ENCODE measurements at places on chromosomes 5 and 9. TPM values are rescaled to one million over a fixed set of nuclear protein-coding genes. Genes with fewer than 3 reads are reported as not detected.

DNA sequence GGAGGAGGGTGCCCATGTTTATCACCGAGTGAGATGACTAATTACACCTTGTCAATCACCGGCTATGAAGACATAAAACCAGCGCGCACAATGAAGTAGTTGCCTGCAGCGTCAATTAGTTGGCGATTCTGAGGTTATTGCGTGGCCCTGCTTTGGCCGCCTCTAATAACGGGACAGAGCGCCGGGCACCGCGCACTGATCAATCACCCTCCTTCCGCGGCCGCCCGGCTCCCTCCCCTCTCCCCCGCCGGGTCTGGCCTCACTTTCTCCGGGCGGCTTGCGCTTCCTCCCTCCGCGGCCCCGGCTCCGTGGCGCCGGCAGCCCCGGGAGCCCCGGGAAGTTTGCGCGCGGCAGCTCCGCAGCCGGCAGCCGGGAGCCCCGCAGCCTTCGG, 3.3 kb upstream of the LHX2 start:
- no peak for DNase-seq

The CCDC112 gene
- 8.6 TPM for total RNA-seq

DNA sequence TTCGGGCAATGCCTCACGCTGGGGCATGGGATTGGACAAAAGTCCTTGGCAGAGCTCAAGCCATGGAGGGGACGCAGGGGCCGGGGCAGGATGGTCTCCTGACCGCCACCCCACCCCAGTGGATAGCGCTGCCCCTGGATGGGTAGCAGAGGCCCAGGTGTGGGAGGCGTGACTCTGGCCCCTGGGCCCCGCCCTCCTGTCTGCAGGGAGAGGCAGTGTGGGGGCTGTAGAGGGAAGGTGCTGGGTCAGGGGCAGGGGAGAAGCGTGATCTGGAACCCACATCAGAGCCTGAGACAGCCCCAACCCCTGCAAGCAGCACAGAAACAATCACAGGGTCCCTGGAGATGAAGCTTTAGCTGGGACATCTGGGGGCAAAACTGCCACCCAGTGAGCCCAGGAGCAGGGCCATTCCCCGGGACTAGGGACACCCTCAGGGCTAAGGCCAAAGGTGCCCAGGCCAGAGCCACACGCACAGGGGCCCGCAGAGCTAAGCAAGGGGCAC, 36.2 kb downstream of the NACC2 start:
- no peak for DNase-seq

DNA sequence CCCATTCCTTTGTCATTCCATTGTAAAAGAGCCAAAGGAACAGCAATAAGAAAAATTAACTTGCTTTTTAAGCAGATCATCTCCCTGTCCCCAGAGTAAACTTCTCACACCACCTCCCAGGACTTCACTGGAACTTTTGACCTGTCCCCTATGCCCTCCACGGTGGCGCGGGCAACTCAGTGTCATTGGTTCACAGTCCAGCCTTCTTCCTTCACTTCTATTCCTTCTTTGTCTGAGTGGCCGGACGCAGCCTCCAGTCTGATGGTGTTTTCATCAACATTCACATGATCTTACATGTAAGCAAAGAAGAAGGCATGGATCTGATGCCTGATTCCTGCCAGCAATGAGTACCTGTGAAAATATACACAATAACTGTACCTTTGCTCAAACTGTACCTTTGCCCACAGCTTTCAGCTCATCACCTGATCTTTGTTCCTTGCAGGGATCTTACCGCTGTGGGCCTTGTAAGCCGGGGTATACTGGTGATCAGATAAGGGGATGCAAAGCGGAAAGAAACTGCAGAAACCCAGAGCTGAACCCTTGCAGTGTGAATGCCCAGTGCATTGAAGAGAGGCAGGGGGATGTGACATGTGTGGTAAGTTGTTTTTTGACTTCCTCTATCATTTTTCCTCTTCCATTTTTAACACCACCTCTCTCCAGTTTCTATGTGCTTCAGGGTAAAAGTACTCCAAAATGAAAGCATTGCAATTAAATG, 32.5 kb downstream of the THBS4 start:
- no peak for DNase-seq

- no peak for DNase-seq
Observed at GRCh38 chr5:10639846-10640368, 76.0 kb downstream of the ANKRD33B start.

DNA sequence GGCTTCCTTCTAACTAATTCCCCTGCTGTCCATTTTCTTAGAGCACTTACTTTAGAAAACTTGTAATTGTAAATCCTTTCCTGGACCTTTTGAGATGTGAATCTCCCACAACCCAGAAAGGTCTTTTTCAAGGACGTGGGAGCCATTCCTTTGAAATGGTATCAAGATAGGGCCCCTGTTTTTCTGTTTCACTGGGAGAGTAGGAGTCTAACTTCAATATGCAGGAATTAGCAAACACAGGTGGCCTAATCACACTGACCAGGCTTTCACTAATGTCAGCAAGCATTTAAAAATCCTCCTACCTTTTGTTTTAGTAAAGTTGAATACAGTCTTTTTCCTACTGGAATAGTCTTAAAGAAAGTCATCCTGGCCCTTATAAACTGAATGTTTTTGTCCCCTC, 558.3 kb downstream of the PTPRD start:
- DNase-seq: no peak

All from HT1080 (cell line).